Tibial nerve (tissue), 4 donors: ENCODE measurements at places on chromosomes 13 and 19.

GRCh38 chr19:1507192-1507660, 5.6 kb downstream of the ADAMTSL5 start:
- DNase-seq: no peak

GRCh38 chr13:110433014-110433413, 125.9 kb downstream of the COL4A2 start:
- no peak for DNase-seq

DNA sequence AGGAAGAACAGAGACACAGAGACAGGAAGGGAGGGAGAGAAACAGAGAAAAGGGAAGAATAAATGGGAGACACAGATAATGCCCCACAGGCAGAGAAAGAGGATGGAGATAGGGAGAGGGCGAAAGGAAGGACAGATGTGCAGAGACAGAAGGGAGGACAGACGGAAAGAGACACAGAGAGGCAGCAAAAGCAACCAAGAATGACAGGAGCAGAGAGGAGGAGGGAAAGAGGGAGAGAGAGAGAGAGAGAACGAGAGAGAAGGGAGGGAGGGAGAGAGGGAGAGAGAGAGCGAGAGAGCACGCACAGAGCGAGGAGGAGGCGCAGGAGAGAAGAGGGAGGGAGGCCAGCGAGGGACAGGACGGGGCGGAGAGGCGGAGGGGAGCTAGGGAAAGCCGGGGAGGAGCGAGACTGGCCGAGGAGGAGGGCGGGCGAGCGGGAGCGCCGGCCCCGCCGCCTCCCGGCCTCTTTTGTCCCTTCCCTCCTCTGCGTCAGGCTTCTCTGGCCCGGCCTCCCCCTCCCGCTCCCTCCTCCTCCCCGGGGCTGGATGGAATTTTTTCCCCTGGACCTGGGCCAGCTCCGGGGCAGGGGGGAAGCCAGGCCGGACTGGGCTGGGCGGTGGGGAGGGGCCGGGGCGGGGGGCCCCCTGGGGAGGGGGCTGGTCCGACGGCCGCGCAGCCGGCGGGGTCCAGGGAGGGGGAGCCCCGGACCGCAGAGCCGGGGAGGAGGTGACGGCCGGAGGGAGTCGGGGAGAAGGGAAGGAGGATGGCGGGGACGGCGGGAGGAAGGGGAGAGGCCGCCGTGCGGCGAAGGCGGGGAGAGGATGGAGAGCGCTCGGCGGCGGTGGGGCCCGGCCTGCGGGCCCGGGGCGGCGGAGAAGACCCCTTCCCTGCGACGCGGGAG, 4.2 kb upstream of the SPACA6 start:
- peak; percentile 74 for DNase-seq

GRCh38 chr13:39311619-39312018, 273.4 kb downstream of the NHLRC3 start:
- DNase-seq: no peak

- DNase-seq: no peak
These were observed 61.4 kb downstream of the ERCC5 start for GRCh38 chr13:102907016-102907756.

DNA sequence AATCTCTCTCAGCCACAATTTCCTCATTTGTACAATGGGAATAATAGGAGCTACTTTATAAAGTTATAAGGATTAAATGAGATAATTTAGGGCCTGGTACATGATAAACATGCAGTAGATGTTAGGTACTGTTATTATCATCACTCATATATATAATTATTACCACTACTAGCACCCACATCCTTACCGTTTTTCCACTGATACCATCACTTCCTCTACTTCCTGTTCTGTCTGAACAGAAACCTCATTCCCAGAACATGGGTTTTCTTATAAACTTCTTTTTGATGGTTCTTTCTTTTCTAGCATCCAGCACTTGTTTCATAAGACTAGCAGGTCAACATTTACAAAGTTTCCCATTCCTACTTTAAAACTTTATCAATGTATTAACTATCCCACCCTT, 6.3 kb downstream of the CDADC1 start:
- DNase-seq: no peak
